Stimulated activated CD8-positive, alpha-beta memory T cell treated with anti-CD3 and anti-CD28 coated beads, Interleukin-2, amount 100 ng/mL, for 48 hours (primary cell): ENCODE measurements at places on chromosomes 13 and 19.
A peak's percentile ranks its signal among the peaks of the same experiment; 100 is the strongest.

DNA sequence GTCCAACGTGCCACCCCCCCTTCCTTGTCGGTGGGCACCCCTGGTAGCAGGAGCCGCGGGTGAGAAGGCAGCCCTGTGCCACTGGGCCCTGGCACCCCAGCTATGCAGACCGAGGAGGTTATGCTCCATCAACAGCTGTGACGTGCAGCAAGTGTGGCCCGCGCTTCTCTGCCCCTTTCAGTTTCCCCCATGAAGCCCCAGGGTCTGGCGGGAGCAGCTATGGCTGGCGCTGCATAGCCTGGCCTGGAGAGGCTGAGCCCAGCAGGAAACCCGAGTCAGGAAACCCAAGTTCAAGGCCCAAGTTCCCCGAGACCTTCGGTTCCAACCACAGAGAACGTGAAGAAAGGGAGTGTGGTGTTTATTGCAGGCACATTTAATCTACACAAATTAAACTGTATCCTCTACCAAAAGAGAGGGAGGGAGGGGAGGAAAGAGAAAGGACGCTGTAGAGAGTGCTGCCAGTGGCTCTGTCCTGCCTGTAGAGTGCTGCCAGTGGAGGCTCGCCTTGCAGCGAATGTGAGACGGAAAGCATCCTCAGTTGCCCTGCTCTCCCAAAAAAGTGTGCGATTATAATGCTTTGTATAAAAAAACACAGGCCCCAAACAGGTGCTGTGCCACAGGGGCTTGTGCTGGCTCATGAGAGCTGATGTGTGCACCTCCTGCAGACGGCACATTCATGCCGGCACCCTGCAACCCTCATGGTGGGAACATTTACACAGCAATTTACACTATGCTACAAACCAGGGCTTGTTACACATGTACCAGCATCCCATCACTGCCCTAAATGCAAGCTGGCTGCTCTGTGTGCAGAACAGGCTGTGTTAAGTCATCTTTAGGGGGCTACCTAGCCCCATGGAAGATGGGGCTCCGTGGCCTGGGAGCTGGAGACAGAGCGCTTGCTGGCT is 16.3 kb downstream of the POP4 start:
- DNase-seq: peak; percentile 43

GRCh38 chr13:78657699-78658629 is 991 bp downstream of the OBI1 start:
- DNase-seq: no peak

- no peak for DNase-seq
Observed at GRCh38 chr19:35045667-35046300, 4.3 kb downstream of the HPN start.

DNA sequence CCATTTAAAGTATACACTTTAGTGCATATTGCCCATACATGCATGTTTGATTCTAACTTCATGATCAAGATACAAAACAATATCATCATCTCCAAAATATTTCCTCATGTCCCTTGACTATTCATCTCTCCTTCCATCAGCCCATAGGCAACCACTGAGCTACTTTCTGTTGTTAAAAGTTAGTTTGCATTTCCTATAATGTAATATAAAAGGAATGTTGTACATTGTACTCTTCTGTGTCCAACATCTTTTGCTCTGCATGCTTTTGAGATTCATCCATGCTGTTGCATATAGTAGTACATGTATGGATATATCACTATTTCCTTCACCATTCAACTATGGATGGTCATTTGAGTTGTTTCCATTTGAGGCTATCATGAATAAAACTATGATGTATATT is 74.7 kb downstream of the ITGBL1 start:
- no peak for DNase-seq

DNA sequence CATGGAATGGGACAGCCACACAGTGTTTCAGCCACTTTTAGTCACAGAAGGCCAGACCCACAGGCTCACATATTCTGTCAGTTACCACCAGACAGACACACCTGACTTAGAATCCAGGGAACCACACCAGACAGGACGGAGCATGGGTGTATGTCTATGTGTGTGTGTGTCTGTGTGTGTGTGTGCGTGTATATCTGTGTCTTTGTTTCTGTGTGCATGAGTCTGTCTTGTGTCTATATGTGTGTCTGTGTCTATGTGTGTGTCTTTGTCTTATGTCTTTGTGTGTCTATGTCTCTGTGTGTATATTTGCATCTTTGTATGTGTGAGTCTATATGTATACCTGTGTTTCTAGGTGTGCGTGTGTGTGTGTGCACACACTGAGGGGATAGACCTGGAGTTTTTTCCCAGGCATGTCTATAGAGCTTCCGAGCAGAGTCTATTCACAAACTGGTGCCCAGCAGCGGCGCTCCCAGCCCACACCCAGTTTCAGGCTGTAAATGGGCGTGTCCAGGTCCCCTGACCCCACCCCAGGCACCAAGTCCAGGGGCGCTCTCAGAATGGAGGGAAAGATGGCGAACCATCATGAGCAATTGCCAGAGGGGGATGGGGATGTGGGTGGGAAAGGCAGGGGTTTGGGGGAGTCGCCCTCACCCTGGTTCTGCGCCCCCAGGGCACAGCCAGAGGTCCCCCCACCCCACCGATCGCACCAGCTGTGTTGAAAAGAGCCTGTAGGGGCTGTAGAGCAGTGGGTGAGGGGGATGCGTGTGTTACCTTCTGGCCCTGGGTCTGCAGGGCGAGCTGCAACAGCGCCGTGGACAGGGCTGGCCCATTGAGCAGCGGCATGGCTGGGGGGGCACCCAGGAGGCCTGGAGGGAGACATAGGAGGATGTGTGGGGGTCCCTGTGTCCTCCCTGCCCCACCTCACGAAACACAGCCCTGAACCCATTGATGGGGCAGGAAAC is 6.3 kb upstream of the FDX2 start:
- DNase-seq: no peak

DNA sequence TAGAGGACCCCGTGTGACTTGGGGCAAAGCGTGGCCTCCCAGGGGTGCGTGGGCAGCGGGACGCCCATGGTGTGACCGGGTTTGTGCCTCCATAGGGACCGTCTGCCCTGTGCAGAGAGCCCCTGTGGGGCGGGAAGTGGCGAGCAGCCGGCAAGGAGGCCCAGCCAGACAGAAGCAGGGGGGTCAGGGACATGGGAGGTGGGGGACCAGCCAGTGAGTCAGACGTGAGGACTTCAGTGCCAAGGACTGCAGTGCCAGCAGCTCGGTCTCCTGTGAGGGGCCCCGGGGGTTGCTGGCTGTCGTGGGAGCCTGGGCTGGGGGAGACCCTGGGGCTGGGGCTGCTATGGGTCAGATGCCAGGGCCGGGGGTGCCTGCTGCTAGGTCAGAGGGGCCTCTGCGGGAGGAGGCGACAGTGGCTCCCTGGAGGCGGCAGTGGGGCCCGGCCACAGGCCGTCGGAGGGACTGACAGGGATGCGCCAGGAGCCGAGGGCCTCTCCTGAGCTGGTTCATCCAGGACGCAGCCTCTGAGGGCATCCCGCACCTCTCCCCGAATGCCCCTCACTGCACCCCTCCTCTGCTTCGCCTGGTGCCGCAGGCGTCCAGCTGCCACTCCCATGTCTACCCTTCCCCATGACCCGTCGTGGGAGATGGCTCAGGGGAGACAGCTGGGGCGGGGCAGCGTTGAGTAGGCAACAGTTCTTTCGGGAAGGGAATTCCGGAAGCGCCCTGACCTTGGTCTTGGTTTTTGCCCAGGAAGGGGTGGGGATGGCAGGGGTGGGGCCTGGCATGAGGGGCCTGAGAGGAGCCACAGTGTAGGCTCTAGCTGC is 80.0 kb downstream of the KDM4B start:
- DNase-seq: no peak

GRCh38 chr13:108574856-108575255 is 54.6 kb upstream of the MYO16 start:
- DNase-seq: no peak

DNA sequence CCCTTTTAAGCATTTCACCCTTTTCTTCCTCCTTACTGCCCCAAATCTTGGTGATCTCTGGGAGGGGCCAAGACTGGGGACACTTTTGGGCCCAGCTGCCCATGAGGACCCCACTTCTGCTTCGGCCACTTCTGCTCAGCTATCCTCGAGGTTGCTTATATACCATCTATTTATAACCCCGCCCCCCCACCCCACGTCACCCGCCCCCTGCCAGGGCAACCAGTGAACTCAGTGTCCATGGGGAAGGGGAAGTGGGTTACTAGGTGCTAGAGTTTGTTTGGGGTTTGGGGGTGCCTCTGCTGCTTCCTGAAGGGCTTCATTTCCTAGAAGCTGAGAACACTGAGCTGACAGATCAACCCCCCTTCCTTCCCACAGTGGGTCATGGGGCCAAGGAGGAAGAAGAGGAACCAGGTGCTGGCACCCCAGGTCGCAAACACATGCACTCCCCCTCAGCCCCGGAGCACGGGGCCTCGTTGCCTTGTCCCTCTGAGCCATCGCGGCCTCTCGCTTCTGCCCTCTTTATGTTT is 6.1 kb upstream of the ADGRE5 start:
- no peak for DNase-seq

DNA sequence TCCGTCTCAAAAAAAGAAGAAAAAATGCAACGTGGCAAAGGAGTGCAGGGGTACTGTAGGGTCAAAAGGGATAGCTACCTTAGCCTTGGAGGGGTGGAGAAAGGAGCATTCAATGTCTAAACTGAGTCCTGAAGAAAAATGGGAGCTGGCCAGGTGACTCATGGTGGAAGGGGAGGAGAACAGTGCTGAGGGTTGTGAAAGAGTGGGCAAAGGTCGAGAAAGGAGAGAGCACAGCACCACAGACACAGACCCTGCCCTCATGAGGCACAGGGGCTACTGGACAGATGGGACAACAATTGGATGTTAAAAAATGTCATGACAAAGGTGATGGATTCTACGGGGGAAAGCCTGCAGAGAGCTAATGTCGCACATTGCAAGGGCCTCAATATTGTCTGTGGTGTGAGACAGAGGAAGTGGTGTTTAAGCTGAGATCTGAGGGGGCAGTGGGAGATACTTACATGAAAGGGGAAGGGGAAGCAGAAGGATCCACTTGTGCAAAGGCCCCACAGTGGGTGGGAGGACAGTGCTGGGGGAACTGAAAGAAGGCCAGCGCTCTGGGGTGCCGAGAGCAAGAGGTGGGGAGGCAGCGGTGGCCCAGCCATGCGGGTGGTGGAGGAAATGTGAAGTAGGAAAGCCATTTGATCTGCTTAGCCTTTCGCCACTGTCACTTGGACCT is 42.9 kb upstream of the URAD start:
- no peak for DNase-seq

- DNase-seq: no peak
Observed at GRCh38 chr19:31674503-31675192, 325.4 kb upstream of the TSHZ3 start.

DNA sequence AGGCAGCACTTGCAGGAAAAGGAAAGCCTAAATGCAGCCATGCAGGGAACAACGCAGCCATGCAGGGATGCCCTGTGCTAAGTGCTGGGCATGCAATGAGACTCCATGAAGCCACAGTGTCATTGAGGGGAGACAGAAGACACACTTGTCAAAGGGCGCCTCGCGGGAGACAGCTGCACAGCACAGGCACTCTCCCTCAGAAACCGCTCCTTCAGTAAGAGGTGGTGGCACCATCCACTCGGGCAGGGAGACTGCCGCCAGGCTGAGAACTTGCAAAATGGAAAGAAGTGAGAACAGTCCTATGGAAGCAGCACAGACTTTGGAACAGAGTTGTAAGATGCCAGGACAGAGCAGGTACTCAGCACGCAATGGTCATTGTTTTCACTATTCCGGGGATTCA is 51.1 kb downstream of the GGACT start:
- no peak for DNase-seq

DNA sequence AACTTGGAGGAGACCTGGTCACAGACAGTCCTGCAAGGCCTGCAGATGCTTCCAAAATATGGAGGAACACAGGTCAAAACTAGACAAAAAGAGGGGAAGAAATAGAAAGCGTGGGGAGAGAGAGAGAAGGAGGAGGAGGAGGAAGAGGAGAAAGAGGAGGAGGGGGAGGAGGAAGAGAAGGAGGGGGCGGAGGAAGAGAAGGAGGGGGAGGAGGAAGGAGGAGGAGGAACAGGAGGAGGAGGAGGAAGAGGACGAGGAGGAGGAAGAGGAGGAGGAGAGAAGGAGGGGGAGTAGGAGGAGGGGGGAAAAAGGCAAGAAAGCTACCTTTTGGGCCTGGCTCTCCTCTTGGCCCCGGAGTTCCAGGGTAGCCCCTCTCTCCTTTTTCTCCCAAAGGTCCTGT is 105.8 kb downstream of the COL4A1 start:
- no peak for DNase-seq

- no peak for DNase-seq
Observed at GRCh38 chr13:113585896-113586295, 1.3 kb downstream of the TFDP1 start.

GRCh38 chr19:46731007-46731501 is 14.1 kb upstream of the PRKD2 start:
- DNase-seq: no peak

DNA sequence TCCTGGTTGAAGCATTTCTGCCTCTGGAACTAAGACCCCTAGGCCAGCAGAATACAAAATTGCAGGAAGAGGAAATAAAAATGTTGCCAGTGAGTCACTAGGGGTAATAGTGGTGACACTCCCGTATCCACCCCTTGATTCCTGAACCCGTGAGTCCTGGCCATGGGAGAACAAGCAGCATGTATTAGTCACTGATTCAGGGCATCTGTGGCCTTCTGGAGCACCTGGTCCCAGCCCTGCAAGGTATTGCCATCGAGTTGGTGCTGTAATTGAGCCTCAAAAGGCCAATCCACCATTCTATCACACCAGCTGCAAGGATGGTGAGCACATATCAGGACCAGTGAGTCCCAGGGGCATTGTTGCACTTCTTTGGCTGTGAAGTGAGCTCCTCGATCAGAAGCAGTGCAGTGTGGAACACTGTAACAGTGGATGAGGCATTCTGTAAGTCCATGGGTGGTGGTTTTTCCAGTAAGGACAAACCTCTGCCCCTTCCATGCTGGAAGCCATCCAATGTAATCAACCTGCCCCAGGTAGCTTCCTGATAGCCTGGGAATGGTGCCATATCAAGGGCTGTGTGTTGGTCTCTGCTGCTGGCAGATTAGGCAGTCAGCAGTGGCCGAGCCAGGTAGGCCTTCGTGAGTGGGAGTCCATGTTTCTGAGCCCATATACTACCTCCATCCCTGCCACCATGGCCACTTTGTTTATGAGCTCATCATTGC is 39.6 kb downstream of the C1QTNF9 start:
- no peak for DNase-seq

- no peak for DNase-seq
Observed at GRCh38 chr13:108049211-108049610, 166.1 kb downstream of the LIG4 start.

- no peak for DNase-seq
Observed at GRCh38 chr19:33447336-33448158, 74.0 kb downstream of the CEBPG start.

- no peak for DNase-seq
Observed at GRCh38 chr13:105213512-105213911, 1322.0 kb downstream of the EFNB2 start.

DNA sequence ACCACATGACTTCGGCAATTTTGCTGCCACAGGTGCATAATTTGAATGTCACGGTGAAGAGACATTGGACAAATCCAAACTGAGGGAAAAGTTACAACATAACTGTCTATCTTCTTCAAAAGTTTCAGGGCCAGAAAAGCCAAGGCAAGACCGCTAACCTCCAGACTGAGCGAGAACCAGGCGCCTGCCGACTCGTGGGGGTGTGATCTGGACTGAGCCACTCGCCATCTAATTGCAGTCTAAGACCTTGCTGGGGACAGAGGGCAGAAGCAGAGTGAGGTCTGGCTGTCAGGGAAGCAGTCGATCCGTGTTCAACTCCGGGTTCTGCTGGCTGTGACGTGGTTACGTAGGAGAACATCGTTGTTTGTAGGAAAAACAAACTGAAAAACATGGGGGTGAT is 88.6 kb downstream of the SPACA7 start:
- DNase-seq: no peak

- no peak for DNase-seq
Observed at GRCh38 chr13:111398715-111399299, 78.4 kb downstream of the TEX29 start.

GRCh38 chr19:38815059-38816001 is 2.6 kb upstream of the LGALS4 start:
- DNase-seq: no peak
